ENCODE measurements at places on chromosomes 2 and 18.

GRCh38 chr18:12599966-12600365 is 57.9 kb downstream of the SPIRE1 start:
- DNase-seq, result no peak

GRCh38 chr18:23365602-23366001 is 87.5 kb upstream of the RIOK3 start:
- DNase-seq, result no peak

- no peak for DNase-seq
Observed at GRCh38 chr2:86036669-86037138, 69.0 kb downstream of the POLR1A start.

DNA sequence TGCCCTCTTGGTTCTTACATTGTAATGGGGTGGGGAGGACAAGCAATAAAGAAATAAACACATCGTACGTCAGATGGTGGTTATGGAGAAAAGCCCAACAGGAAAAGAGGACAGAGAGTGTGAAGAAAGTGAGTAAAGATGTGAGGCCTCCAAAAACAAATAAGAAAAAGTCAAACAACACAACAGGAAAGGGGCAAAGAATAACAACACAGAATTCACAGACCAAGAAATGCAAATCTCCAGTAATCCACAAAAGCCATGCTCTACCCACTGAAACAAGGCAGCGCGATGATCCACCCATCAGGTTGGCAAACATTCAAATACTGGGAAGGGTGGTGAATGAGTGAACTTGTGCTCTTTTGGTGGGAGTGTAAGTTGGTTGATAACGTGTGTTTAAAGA is 16.7 kb upstream of the DUSP2 start:
- no peak for DNase-seq
